Brain pericyte (primary cell): ENCODE measurements at places on chromosomes 7 and 10.

GRCh38 chr10:61830072-61830845 is 71.2 kb upstream of the ARID5B start:
- DNase-seq = no peak

DNA sequence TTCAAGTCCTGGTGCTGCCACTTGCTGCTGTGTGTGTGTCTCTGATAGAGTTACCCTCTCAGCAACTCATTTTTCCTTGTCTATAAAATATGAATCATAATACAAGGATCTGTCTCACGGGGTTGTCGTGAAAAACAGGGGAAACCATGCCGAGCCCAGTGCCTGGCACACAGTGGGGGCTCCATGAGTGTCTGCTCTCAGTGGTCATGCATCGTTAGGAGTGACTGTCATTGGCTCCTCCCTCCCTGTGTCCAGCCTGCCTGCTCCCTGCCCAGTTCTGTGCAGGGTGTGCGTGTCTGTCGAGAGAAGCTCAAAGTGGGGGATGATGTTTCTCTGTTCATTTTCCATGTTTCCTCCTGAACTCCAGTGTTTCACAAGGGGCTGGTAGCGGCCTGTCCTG is 83.6 kb upstream of the LRRC4 start:
- no peak for DNase-seq

- DNase-seq = no peak
These were observed 9.5 kb upstream of the SMARCD3 start for GRCh38 chr7:151257990-151258389.

DNA sequence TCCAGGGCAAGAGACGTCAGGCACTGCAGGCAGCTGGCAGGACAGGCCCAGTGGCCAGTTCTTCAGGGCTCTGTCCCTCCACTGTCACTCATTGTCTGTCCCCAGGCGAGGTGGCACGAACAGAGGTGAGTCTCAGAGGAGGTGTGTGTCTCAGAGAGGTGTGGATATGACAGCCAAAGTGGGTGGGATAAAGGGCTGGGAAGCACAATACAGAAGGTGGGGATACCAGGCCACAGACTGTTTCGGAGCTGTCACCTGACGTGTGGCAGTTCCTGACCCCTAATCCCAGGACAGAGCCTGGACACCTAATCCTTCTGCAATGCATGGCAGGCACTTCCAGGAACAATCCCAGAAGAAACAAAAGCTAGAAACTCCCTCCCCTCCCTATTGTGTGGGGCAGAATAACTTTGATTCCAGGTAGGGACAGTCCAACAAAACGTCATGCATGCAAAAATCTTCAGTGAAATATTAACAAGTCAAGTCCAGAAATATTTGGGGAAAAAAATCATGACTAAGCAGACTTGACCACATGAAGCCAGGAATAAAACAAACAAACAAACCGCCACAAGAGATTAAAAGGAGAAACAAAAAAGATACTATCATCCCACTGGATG is 11.6 kb downstream of the KLRG2 start:
- no peak for DNase-seq

DNA sequence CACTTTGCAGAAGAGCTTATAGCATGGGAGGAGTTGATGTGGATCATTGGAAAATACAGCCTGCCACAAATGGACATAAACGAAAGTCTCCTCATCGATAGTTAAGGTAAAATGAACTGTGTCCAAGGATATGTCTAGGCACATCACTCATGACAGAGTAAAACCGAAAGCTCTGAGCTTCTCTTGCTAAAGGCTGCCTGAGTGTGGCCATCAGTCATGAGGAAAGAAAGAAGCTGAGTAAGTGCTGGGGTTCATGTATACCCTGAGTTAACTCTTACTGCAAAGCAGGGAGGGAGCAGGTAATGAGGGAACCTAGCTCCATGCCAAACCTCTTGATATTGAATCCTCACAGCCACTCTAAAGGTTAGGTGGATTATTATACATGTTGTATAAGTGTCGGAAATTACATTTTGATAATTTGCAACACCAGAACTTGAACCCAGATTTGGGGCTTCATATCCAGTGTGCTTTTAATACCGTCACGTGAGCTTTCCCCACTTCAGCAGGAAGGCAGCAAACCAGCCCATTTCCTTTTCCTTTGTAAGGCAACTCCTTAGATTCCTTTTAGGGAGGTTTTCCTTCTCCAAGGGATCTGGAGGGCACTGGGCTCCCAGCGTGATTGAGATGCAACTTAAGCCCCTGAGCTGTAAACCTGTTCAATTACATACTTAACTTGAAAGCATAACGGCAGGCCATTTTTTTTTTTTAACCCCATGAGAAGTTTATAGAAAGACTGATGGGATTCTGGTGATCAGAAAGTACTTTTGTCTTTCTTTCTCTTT is 215.0 kb downstream of the PHF14 start:
- no peak for DNase-seq

DNA sequence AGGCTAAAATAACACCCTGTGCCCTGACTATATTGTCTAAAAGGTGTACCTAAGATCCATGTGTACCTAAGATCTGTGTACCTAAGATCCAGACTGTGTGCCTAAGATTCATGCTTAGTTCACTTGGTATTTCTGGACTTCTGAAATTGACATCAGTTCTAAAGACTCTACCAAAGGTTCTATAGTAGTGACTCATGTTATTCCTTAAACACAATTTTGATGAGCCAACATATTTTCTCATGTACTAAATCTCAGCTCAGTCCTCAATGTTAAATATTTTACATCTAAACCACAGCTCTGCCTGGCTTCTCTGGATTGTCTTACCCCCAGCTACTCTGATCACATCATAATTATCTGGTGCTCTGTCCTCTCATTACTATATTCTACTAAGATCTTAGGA is 802.3 kb upstream of the SORCS1 start:
- DNase-seq = no peak

DNA sequence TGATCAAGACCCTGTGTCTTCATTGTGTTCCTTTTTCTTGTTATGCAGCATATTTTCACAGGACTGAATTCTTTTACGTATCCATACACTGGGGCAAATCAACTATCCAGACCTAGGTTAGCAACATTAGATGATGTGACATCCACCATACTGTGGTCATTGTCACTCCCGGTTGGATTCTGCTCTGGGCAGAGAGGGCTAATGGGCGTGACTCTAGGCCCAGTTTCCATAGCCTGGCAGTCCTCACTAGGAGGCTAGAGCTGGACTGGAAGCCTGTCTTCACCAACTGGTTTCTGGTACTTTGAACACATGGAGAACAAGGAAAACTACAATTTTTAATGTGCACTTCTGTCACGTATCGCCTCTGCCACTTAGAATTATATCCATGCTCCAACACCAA is 25.2 kb downstream of the AKR1E2 start:
- no peak for DNase-seq
